ENCODE measurements at places on chromosomes 16 and 17. TPM values are rescaled to one million over a fixed set of nuclear protein-coding genes. Genes with fewer than 3 reads are reported as not detected.

TMEM235 gene
- 24.4 TPM for total RNA-seq

- DNase-seq, result no peak
Observed at GRCh38 chr17:34706029-34706428, 126.6 kb downstream of the TMEM132E start.

DNA sequence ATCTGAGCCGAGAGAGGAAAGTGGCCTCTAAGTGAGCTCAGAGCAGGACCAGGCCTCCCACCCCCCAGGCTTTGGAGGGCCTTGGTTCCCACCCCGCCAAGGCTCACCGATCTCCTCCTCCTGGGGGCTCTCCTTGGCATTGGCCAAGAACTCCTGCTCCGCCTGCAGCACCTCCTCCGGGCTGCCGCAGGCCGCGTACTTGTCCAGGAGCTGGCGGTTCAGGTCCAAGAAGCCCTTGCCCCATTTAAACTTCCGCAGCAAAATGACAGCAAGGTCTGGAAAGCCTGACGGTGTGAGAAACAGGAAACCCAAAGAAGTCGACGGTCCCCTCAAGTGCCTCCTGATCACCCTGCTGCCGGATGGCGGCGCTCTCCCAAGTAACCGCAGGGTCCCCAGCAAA lies 1.7 kb downstream of the TSR3 start:
- DNase-seq, result no peak

- no peak for DNase-seq
Observed at GRCh38 chr17:58412961-58413586, 4.3 kb downstream of the RNF43 start.

ZNF594 gene
- total RNA-seq, result 21.5 TPM

DNA sequence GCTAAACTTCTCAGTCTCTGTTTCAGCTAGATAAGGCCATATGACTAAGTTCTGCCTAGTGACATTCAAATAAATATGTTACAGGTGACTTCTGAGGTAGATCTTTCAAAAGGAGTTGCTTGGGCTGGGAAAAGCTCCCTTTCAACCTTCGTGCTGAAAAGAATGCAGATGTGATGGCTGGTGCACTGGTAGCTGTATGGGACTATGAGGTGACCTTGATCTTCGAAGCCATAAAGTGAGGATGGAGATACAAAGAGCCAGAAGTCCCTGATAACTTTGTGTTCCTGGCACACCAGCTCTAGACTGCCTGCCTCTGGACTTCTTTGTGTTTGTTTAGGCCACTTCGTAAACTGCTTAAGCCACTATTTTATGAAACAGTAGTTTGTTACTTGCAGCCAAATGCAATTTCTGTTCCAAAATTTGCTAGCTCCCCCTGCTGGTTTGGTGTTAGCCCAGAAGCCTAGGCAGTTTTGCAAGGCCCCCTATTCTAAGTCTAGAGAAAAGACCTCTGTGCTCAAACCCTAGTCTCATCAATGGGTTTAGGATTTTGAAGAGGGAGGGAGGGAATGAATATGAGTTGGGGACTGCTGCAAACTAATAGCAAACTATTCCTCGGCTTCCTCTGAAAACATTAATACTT lies 23.3 kb upstream of the ERCC4 start:
- DNase-seq, result no peak

GRCh38 chr17:50196826-50197225 lies 4.6 kb downstream of the COL1A1 start:
- no peak for DNase-seq

DNA sequence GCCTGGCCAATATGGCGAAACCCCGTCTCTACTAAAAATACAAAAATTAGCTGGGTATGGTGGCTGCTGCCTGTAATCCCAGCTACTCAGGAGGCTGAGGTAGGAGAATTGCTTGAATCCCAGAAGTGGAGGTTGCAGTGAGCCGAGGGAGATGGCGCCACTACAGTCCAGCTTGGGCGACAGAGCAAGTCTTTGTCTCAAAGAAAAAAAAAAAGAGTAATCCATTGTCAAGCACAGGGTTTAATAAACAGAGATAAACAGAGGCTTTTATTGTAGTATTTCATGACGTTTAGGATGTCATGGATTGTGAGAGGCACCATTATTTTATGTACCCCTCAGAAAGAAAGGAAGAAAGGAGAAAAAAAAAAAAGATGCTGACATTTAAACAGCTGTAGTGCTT lies 75.2 kb upstream of the RNU2-1 start:
- DNase-seq, result no peak

GRCh38 chr17:28960256-28961061 lies 9.1 kb upstream of the PHF12 start:
- DNase-seq, result no peak

GRCh38 chr16:80231888-80232287 lies 308.9 kb upstream of the DYNLRB2 start:
- no peak for DNase-seq

PERCC1 gene
- total RNA-seq, result not detected

GRCh38 chr17:1375615-1376014 lies 24.4 kb downstream of the YWHAE start:
- no peak for DNase-seq

HBA2 gene
- total RNA-seq, result 197 TPM

DNA sequence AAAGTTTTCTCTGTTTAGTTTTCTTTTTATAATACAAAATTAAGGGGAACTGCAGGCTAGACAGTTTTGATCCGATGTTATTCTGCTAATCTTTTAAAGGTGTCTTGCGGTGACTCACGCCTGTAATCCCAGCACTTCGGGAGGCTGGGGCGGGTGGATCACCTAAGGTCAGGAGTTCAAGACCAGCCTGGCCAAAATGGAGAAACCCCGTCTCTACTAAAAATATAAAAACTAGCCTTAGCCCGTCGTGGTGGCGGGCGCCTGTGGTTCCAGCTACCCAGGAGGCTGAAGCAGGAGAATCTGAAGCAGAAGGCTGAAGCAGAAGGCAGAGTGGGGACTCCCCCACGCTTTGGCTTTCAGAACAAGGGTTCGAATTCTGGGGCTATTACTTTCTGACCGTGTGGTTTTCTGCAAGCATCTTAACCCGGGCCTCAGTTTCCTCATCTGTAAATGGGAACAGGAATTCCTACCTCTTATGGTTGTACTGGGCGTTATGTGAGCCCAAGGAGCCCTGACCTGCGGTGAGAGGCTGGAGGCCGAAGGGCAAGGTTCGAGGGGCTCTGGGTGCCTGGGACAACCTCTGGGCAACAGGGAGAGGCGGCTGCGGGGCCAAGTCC lies 1.2 kb upstream of the KATNB1 start:
- no peak for DNase-seq

DNA sequence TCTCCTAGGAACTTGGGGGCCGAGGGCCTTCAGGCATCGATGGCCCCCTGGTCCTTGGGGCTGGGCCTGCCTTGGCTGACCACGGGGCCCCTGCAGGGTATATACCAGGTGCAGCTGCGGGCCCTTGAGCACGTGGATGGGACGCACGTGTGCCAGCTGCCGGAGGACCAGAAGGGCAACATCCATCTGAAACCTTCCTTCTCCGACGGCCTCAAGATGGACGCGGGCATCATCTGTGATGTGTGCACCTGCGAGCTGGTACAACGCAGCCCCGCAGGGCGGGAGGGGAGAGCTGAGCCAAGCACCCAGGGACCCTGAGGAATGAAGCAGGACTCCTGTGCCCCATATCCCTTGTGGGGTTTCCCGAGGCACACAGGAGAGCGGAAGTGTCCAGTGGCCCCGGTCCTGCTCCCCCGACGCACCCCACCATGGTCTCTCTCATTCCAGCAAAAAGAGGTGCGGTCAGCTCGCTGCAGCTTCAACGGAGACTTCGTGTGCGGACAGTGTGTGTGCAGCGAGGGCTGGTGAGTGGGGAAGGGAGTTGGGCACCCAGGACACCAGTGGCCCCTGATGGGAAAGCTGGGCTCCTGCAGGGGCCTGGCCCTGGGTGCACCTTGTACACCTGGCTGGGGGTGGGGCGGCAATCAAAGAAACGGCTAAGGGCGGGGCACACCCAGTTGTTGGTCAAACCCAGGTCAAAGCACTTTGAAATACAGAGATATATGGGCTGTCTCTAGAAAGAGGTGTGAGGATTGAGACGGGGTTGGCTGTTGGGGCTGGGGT lies 10.6 kb downstream of the ITGB4 start:
- no peak for DNase-seq

- no peak for DNase-seq
Observed at GRCh38 chr16:52436339-52437276, 110.3 kb downstream of the TOX3 start.

- DNase-seq, result no peak
Observed at GRCh38 chr16:2449118-2449517, 10.8 kb upstream of the TEDC2 start.

- DNase-seq, result no peak
Observed at GRCh38 chr17:45645330-45645729, 138.8 kb upstream of the CRHR1 start.

- DNase-seq, result no peak
Observed at GRCh38 chr17:16432017-16432416, 16.6 kb downstream of the TRPV2 start.

SNX20 gene
- total RNA-seq, result 0.30 TPM

- DNase-seq, result peak; percentile 51
Observed at GRCh38 chr16:88382491-88383400, at the start of gene ZNF469. Gene ZNF469, plus strand, starts transcription at chr16:88382959. Its CDS starts 44,512 bp downstream, at chr16:88427471.

SPEM2 gene
- total RNA-seq, result 0.48 TPM
